ENCODE measurements at places on chromosomes 5 and 9. TPM values are rescaled to one million over a fixed set of nuclear protein-coding genes. Genes with fewer than 3 reads are reported as not detected.

DNA sequence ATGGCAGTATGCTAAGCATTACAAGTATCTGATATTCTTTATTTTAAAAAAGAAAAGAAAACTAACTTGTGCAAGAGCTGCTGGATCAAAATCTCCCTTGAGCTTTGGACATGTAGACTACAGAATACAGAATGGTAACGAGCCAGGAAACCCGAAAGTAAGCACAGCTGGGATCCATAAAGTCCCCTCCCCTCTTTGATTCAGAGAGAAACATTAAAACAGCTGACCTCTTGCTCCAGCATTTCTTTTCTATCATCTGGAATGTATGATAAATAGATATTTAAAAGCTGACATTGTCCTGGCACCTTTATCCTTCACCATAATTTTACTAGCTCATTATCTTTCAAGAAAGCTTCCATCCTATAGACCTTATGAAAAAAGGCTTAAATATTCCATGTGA is 28.2 kb upstream of the LPAR1 start:
- DNase-seq, result no peak

DNA sequence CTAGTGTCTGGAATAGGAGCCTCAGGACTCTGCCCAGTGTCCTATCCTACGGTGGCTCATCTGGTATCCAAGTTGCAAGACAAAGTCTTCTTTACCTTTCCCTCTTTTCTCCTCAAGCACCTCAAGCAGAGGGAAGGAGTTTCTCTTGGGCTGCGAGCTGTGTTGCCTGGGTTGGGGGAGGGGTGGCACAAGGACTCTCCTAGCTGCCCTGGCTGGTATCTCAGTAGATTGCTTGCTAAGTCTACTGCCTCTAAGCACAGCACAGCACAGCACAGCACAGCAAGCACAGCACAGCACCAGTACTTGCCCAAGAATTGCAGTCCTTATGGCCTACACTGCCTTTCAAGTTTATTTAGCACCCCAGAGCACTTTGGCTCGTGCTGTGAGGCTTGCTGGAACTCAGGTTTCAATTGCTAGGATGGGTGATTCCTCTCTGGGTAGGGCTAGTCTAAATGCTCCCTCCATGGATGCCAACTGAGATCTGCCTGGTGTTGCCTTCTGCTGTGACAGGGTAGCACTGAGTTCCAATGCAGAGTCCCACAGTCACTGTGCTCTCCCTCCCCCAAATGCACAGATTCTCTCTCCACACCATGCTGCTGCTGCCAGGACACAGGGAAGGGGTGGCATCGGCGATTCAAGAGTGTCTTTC is 213.1 kb upstream of the POU5F2 start:
- no peak for DNase-seq

DNA sequence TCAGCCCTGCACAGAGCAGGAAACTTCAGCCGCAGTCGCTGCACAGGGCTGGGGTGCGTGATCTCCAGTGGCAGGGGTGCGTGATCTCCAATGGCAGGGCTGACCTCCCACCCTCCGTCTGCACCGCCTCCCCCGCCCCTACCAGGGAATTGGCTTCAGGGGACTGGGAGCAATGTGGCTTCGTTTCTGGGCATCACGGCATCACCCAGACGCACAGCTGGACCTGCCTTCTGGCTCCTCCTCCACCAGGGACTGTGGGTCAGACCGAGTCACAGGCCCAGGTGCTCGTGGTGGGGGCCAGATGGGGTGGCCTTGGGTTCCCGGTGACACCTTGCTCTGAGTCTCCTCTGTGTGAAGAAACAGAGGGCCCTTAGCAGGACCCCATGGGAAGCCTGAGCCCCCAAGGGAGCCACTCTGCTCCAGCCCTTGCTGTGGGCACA is 51.1 kb downstream of the AHRR start:
- DNase-seq, result no peak

DNA sequence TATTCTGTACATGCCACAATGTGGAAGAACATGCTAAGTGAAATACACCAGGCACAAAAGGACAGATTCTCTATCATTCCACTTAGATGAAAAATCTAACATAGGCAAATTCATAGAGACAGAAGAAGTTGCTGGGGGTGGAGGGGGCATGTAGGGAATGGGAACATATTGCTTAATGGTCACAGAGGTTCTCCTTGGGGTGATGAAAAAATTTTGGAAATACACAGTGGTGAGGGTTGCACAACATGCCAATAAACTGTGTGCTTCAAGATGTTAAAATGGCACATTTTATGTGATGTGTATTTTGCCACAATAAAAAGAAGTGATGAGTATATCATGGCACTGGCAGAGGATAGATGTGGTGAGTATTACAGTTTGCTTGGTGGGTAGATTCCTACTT is 111.9 kb downstream of the SUSD1 start:
- DNase-seq, result no peak

- DNase-seq, result no peak
These were observed 43.9 kb downstream of the HACD4 start for GRCh38 chr9:20987521-20987920.

DNA sequence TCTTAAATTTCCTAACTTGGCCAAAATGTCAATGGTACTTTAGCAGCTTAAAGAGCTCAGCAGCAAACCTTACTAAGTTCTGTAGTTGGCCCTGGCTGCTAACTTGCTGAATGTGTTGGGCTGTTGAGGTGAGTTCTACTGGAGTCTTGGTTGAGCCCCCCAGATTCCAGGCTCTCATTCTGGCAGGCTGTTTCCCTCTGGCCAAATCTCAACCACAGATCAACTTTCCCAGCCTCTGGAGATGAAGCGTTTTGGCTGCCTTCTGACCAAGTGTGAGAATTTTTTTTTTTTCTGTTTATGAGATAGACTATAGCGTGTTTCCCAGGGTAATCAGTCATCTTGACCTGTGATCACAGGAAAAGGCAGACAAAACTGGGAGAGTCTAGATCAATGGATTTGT is 343.7 kb downstream of the EBF1 start:
- DNase-seq, result no peak

GRCh38 chr5:147510885-147511284 is 1.0 kb upstream of the DPYSL3 start:
- DNase-seq, result no peak

- no peak for DNase-seq
These were observed 77.2 kb downstream of the FBXL7 start for GRCh38 chr5:15577132-15577531.

DNA sequence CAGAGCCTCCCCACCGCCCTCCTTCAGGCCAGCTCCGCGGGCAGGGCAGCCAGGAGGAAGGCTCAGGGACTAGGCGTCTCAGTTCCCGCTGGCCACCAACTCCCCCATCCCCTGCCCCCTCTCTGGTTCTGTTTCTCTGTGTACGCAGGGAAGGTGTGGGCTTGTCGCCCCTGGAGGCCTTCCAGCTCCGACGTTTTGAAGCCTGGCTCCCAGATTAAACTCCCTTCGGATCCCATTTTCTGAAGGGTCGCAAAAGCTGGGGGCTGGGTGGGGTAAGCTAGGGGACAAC is 346 bp downstream of the ATOX1 start:
- peak; percentile 33 for DNase-seq

GRCh38 chr5:123610209-123610608 is 98.2 kb downstream of the CSNK1G3 start:
- no peak for DNase-seq

DNA sequence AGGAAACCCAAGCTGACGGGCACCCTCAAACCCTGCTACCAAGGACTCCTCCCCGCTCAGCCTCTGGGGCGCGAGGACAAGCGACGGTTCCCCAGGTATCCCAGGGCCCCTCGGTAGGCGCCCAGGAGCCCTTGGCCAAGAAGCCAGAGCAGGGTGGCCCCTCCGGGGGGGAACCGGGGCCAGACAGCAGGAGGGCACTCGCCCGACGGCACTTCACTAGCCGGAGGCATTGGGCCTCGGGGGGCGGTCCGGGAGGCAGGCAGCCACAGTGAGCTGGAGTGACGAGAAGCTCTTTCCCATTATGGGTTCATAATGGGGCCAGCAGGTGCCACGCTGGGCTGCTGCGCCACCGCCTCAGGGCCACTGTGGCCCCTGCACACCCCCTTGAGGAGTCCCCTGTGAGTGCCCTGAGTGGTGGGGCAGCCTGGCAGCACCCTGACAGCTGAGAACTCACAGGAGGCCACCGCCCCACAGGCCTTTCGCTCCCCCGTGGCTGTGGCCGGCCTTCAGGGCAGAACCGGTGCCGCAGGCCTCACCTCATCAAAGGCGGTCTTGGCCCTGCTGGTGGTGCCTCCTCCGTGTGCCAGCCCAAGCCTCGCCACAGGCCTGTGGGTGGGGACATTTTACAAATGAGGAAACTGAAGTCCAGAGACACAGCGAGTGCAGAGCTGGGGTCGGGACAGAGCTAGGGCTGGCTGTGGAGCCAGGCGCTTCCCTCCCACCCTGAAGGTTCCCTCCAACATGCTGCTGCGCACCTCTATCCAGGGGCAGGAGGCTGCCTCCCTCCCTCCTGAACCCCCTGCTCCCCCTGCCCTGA is 68.7 kb downstream of the PSMB7 start:
- DNase-seq, result no peak

The LCN1 gene
- total RNA-seq, result 0.47 TPM

The CCDC180 gene
- 1.2 TPM for total RNA-seq

The HSD17B3 gene
- not detected for total RNA-seq

The SGCD gene
- total RNA-seq, result 3.5 TPM

All from A172 (cell line).